ENCODE measurements at places on chromosomes 13 and 19. TPM values are rescaled to one million over a fixed set of nuclear protein-coding genes. Genes with fewer than 3 reads are reported as not detected.

LYPD5 gene
- 1.6 TPM for total RNA-seq

IFNL1 gene
- total RNA-seq = not detected

ATP4A gene
- not detected for total RNA-seq

GRCh38 chr13:29594303-29594709, 1.2 kb downstream of the SLC7A1 start:
- DNase-seq = no peak

- DNase-seq = no peak
Measured at GRCh38 chr13:53137779-53138178, 109.2 kb downstream of the OLFM4 start.

PRSS57 gene
- total RNA-seq = not detected

DNA sequence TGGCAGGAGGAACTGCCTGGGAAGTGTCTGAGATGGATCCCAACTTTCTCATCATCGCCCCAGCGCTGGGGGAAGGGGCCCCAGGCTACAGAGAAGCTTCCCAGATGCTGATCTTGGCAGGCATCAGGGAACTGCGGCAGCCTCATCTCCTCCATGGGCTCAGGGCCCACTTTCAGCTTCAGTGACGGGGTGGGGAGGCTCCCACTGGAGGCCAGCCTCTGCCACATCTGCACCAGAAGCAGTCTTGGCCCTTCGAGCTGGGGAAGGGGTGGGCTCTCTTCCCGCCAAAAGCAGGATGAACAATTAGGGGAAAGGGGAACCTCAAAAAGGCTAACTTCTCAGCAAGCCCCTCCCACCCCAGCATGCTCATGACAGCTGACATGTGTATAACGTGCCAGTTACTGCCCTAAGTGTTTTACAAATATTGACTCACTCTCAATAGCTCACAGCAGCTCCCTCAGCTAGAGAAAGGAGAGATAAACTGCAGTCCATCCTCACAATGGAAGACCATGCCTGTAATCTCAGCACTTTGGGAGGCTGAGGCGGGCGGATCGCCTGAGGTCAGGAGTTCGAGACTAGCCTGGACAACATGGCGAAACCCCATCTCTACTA, 7.1 kb upstream of the S1PR2 start:
- DNase-seq = no peak

- DNase-seq = no peak
Measured at GRCh38 chr13:74743992-74744391, 609.8 kb upstream of the KLF12 start.

- DNase-seq = no peak
Measured at GRCh38 chr13:78187781-78188180, 269.1 kb upstream of the EDNRB start.

DZIP1 gene
- total RNA-seq = 43.7 TPM

DNA sequence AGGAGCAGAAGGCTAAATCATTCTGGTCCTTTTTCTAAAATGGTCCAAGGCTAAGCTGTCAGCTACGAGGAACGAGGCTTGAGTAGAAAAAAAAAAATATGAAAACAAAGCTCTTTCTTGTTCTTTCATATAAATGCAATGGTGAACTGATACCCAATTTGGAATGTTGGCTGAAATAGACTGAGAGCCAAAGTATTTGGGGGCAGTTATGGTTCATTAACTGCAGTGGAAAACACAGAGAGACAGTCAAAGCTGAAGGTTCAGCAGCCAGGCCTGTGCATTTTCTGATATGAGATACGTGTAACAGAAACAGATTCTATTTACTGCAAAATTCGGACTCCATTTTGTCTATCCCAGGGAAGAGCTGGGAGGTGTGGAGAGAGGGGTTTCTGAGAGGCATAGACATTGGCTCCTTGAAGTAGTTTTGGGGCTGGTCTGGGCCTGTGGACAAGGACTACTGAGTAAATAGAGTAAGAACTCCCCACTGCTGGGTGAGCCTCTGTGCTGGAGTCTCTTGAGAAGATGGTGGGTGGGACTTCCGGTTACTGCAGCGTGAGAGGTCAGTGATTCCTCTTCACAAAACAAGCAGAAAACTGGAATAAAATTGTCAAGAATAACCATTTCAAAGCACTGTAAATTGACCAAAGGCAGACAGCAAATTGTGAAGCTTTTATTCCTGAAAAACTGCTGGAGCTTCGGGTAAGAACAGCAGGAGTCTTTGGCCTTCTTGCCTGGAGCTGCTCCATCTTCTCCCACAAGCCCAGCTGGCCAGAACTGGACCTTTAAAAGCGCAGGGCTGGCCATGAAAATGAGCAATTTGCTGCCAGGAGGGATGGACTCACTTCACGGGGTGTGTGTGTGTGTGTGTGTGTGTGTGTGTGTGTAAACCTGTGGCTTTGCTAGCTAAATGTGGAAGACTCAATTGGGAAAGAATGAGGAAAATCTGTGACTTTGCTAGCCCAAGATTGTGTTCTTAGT, 43.1 kb upstream of the CNMD start:
- DNase-seq = no peak

GPR4 gene
- 0.16 TPM for total RNA-seq

DNA sequence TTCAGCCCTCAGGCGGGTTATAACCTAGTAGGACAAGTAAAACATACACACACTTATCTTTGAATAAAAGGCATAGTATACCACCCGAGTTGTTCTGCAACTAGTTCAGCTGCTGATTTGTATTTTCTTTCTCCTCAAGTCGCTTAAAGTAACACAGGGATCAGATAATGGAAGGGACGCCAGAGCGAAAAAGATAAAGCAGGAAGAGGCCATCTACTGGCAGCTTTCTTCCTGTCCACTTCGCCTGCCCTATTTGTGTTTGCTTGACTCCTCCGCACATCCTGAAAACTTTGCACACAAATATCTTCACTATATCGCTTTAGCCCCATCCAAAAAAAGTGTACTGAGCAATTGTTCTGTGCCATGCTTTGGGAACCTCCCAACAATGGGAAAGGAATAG, 238.0 kb upstream of the SOX21 start:
- no peak for DNase-seq

DNA sequence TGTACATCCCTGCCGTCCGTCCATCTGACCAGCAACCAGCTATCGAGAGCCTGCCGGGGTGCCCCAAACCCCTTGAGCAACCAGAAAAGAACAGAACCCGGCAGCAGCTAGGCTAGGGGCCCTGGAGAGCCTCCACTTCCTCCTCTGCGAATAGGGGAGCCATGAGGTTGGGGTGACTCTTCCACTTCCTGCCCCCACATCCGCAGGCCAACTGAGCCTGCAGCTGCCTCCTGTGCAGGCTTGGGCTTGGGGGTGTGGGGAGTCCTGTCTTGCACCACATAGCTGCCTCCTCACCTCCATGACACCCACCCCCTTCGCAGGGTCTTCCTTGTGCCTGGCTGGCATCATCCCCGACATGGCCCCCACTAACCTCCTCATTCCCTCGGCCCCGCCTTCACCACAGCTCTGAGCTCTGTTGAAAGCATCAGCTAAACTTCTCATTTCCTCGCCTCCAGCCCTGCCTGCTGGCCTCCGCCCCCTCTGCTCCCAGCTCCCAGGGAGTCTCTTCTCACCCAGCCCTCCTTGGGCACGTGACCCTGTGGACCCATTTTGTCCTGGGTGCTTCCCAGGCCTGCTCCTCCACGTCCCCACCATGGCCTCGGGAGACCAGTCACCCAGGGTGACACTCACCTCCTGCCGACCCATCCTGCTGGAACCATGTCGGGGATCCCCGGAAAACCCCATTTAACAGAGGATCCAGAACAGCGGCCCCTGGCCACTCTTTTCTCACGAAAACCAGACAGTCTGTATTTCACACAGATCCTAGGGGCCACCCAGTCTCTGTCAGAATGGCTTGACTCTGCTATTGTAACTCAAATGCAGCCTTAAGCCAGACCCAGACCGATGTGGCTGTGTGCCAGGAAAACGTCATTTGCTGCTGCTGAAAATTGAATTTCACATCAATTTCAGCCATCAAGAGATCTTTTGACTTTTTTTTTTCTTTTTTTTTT, 50.4 kb downstream of the MYO9B start:
- DNase-seq = no peak

CASP14 gene
- not detected for total RNA-seq

ASF1B gene
- total RNA-seq = 1.4 TPM

DNA sequence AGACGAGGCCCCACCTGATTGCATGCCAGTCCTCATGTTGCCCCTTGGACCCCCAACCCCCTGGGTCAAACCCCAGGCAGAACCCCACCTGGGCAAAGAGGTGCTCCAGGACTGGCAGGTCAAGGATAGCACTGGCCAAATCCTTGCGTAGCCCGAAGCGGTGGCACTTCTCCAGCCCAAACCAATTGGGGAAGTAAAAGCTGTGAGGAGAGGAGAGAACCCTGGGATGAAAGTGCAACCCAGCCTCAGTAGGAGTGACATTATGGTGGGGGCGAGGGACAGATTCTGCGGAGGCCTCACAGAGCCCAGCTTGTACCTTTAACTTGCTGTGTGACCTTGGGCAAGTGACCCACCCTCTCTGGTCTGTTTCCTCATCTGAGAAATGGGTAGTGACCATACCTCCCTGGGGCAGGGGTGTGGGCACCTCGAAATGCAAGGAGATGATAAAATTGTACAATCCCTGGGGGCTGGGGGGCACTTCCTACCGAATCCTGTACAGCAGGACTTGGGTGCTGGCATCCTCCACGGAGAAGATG, 4.4 kb downstream of the JAK3 start:
- no peak for DNase-seq

GRCh38 chr13:111341886-111342285, 21.4 kb downstream of the TEX29 start:
- DNase-seq = no peak

FFAR1 gene
- total RNA-seq = not detected

TNFSF13B gene
- 0.78 TPM for total RNA-seq

GRCh38 chr19:39679056-39679790, 23.5 kb downstream of the LGALS16 start:
- no peak for DNase-seq

GRCh38 chr19:33557720-33558119, 36.1 kb upstream of the PEPD start:
- no peak for DNase-seq

RHPN2 gene
- total RNA-seq = 3.0 TPM

PLVAP gene
- 0.94 TPM for total RNA-seq

DNA sequence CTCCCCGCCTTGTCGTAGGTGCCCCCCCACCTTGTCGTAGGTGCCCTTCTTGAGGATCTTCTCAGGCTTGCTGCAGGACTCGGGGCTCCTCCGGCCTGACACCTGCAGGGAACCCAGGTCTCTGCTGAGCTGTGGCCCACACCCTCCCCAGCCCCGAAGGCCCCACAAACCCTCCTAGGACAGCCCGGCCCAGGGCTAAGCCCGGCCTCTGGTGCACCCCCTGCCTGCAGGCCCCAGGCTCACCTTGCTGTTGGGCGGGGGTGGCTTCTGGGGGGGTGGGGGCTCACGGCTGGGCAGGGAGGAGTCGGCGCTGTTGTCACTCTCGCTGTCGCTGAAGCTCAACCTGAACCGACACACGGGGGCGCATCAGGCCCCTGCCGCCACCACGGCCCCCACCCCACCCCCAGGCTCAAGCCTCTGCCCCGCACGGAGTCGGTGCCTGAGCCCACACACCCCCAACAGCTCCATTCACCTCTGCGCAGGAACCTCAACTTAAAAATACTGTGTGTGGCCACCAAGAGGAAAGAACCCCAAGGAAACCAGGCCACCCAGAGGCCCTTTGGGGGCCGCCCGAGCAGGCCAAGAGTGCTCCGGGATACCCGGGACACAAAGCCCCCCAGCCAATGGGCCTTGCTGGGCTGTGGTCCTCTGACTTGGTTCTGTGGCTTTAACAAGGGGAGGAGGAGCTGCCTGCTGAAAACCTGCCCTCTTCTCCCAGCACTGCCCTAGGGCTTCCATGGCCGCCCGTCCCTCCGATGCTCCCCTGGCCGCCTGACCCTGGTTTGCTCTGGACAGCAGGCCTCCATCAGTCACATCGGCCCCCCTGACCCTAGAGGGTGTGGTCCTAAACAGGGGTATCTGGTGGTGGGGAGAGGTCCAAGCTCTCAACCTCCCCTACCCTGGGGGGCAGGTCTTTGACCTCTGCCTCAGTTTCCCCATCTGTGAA, 65.8 kb downstream of the MLLT1 start:
- no peak for DNase-seq

LILRB1 gene
- total RNA-seq = not detected

SLC17A7 gene
- total RNA-seq = 34.6 TPM

DNA sequence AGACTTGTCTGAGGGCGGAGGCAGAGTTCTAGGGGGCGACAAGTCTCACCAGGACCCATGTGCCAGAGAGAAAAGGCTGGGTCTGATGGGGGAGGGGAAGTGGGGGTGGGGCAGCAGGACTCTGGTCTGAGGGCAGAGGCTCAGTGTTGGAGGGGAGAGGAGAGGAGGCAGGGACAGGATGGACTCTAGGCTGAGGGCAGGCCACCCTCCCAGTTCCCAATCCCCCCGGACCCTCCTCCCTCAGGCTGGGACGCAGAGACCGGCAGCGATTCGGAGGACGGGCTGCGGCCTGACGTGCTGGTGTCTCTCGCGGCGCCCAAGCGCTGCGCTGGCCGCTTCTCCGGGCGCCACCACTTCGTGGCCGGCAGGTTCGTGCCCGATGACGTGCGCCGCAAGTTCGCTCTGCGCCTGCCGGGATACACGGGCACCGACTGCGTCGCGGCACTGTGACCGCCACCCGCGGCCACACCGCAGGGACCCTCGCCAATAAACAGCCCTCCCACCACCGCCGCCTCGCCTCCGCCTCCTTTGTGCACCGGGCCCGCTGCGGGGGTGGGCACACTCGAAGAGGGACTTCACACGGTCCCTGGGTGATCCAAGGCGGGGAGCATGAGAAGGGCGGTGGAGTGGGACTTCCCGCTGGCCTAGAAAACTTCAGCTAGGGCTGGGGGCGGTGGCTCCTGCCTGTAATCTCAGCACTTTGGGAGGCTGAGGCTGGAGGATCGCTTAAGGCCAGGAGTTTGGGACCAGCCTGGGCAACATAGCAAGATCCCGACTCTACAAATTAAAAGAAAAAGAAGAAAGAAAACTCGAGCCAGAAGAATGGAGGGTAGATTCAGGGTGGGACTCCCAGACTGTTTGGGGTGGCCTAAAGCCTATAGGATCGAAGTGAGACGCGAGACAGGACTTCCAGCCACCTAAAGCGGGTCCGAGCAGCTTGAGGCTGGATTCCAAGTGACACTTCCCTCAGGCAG, 703 bp upstream of the CILP2 start:
- no peak for DNase-seq

ZNF320 gene
- 22.6 TPM for total RNA-seq

DNA sequence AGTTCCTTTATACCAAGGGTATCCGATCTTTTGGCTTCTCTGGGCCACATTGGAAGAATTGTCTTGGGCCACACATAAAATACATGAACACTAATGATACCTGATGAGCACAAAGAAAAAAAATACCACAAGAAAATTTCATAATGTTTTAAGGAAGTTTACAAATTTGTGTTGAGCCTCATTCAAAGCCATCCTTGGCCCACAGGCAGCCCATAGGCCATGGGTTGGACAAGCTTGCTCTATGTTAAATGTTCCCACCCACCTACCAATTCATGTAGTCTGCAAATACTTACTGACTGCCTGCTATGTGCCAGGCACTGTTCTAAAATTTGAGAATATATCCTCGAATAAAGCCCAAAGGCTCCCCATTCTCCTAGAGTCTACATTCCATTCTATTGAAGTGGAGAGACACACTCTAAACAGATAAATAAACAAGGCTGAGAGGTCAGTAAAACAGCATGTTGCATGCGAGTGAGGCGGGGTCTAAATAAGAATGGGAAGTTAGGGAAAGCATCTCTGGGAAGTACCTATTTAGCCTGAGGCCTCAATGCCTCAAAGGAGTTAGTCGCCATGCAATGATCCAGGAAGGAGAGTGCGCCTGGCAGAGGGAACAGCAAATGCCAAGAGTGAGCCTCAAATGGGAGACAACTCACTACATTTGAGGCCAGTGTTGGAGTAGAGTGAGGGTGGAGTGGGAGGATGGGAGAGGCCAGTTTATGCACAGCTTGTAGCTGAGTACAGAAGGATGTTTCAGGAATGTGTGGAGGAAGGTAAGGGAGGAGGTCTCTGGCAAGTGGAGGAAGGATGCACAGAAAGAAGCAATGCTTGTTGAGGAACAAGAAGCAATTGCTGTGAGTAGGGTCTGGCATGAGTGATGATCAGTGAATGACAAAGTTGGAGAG, 52.5 kb upstream of the CLDN10 start:
- no peak for DNase-seq
